T-helper 22 cell (primary cell): ENCODE measurements at places on chromosomes 5 and 9.

GRCh38 chr5:68534131-68534940 lies 318.8 kb downstream of the PIK3R1 start:
- DNase-seq, result no peak

DNA sequence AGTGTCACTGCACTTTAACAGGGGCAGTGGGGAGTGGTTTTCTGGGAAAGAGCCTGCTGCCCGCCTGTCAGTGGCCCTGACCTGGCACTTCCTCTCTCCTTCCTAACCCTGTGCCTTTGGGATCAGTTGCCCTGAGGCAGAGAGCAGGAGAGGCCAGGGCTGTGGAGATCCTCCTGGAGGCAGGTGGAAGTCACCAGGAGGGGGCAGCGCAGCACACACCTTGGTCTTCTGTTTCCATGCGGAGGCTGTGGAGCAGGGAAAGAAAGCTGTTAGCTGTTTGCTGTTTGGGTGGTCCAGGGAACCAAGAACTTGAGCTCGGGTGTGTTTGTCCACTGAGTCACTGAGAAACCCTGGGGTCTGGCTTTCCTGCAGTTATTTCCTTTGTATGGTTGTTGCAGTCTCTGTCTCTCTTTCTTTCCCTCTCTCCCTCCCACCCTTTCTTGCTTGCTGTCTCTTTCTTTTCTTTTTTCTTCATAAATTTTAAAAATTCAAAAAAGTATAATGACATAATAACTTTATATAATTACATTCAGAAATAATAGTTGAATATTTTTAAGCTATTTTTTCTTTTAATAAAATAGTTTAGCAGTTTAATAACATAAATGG lies 28.1 kb downstream of the NTRK2 start:
- no peak for DNase-seq

DNA sequence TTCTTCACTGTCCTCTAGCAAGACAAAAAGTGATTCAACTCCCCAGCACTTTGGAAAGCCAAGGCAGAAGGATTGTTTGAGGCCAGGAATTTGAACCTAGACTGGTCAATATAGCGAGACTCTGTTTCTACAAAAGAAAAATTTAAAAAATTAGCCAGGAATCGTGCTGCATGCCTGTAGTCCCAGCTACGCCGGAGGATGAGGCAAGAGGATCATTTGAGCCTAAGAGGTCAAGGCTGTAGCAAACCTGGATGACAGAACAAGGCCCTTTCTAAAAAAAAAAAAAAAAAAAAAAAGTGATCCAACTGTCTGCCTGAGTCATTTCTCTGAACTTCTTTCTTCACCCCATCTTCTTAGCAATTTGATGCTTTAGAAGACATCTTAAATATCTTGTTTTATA lies 12.4 kb downstream of the ITGA2 start:
- no peak for DNase-seq

GRCh38 chr9:26310294-26310693 lies 582.3 kb downstream of the CAAP1 start:
- DNase-seq, result no peak

DNA sequence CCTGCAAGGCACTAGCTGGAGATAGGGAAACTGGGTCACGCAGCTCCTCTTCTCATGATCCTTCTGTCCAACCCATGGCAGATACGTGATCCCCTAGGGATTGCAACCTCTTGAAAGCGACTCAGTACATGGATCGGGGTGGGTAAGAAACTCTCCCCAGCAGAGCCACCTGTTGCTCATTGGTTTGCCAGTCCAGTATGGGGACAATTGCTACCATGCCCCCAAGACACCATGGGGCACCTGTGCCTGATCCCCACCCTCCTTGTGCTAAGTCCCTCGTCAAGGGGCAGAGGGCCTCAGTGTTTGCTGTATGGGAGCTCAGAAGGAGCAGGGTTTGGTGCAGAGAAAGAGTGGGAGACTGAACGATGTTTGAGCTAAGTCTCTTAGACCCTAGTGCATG lies 500.9 kb downstream of the ENC1 start:
- DNase-seq, result no peak

DNA sequence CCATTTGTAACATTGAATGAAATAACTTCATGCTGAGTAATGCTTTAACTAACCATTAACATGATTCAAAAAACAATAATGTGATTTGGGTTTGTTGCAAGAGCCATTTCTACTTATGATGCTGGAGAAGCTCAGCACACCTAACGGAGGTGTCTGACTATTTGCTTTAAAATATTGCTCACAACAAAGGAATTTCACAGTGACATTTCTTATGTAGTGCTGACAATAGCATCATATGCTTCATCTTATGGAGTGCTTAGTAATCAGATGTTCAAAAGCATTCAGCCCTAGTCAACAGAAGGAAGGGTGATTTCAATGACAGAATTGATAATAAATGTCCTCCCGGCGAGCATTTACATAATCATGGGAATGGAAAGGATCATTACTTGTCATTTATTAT lies 1003.3 kb upstream of the COX7C start:
- DNase-seq, result no peak

DNA sequence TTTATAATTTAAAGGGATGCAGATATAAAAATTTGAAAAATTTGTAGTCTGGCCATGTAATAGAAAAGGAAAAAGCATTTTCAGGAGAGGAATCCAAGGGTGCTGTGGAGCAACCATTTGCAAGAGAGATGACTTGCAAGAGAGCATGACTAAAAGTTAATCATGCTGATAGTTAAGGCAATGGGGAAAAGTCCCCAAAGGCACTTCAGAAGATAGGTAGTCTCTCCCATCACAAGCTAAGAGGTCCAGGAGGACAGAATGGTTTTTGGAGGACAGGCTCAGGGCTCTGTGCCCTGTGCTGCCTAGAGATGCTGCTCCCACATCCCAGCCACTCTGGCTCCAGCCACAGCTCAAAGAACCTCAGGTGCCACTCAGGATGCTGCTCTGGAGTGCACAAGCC lies 38.8 kb downstream of the DNAJB5 start:
- DNase-seq, result no peak

GRCh38 chr5:155342956-155343355 lies 329.4 kb downstream of the KIF4B start:
- no peak for DNase-seq
